Bronchial epithelial cell (primary cell): ENCODE measurements at places on chromosomes 3 and 15.

DNA sequence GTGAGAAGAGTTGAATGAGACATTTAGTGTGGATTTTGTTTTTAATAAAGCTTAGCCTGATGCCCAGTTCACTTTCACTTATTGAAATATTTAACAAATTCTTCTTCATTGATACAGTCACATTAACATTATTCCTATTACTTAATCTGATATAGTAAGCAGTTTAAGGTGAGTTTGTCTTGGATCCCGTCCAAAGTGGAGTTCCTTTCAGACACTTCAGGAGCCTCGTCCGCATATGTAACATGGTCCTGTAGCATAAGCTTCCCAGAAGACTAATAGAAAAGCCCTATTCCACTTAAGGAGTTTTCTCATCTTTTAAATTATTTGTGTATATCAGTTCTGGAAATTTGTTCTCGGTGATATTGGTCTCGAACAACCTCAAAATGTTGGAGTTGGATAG is 39.7 kb upstream of the MLF1 start:
- DNase-seq = peak; percentile 61

GRCh38 chr3:65716071-65716751 is 322.5 kb downstream of the MAGI1 start:
- DNase-seq = no peak

GRCh38 chr15:92595506-92596381 is 59.8 kb downstream of the FAM174B start:
- DNase-seq = no peak

DNA sequence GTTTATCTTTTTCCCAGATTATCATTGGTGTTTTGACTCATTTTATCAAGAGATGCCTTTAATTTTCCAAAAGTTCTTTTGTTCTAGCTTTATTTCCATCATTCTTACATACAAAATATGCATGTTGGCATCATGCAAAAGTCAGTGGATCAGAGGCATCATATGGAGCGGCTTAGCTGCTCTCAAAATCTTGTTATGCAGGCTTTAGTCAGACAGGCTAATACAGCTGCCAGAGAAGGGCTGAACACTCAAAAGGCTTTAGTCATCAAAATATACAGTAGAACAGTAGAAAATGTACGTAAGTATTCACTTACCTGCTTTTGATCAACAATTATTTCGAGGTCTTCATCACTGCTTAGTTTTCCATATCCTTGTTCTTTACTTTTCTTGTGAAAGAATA is 65.5 kb downstream of the PEX5L start:
- peak; percentile 70 for DNase-seq

DNA sequence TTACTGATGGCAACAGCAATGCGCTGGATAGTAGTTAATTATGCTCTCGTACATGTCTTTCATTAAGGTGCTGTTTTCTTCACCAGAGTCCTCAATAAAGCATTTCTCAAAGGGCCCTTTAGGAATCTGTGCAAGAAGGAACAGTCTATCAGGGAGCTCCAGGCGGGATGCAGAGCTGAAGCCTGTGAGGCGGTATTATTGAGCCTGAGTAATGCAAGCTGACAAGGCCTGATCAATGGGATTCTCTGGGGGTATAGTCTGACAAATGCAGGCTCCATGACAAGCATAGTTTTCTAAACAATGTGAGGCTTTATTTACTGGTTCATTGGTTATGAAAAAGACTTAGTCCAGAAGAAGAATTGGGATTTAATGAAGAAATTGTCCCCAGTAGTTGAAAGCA is 530.9 kb upstream of the CBLB start:
- DNase-seq = no peak

- DNase-seq = no peak
Observed at GRCh38 chr3:197026481-197026866, 3.1 kb downstream of the MELTF start.
